ENCODE measurements at places on chromosomes 3 and 15.
A peak's percentile ranks its signal among the peaks of the same experiment; 100 is the strongest.

DNA sequence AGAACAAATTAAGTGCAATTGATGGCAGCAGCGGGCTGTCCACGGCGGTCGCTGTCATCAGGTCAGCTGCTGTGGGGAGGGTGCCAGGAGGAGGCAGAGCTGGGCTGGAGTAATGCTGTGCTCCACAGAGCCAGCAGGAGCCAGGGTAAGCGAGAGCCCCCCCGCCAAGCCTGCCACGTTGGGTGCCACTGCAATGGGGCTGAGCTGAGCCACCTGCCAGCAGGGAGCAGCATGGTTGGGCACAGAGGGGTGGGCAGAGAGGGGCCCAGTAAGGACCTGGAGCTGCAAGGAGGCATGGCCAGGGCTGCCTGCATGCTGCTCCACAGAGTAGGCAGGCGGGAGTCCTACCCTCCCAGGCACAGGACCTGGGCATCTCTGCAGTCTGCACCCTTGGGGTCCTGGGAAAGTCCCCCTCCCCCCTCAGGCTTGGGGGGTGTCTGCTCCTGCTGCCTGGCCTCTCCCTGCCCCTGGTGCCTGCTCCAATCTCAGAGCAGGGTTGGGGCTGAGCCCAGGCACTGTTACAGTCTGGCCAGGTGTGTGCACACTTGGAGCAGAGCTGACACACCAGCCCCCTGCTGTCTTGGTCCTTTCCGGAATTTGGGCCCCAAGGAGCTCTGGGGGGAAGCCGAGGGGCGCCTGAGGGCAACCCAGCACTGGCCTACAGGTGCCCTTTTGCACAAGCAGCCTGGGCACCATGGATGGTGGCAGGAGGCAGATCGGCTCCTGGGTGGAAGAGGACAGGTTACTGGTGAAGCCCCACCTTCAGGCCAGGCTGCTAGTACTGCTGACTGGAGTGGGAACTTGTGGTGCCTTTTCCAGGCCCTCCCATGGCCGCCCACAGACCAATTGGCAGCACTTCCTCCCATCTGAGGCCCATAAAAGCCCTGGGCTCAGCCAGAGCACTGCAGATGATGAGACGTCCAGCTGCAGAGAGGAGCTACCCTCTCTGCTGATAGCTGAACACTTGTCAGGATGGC lies 8.5 kb upstream of the PIAS1 start:
- no peak for DNase-seq

- DNase-seq: no peak
Measured at GRCh38 chr15:39411102-39411989, 169.5 kb upstream of the THBS1 start.

DNA sequence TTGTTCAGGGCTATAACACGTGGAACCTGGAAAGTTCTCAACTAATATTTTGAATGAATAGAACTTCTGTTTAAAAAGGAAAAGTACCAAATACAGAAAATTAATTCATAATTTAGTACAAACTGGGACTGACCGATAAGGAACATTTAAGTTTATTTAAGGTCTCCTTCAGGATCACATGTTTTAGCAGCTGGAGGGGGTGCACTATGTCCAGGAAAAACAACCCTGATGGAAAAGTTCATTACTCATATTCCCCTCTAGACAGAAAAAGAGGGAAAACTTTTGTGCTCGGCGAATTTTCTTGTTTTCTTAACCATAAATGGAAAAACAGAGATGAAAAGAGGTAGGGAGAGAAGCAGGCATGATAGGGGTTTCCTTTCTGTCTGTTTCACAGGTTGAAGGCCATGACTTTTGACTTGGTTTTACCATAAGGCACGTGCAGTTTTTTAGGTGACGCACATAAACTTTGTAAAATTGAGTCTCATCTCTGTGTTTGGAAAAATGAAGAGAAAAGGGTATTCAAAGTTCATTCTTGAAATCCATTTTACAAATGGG lies 26.5 kb downstream of the FRMD4B start:
- no peak for DNase-seq

DNA sequence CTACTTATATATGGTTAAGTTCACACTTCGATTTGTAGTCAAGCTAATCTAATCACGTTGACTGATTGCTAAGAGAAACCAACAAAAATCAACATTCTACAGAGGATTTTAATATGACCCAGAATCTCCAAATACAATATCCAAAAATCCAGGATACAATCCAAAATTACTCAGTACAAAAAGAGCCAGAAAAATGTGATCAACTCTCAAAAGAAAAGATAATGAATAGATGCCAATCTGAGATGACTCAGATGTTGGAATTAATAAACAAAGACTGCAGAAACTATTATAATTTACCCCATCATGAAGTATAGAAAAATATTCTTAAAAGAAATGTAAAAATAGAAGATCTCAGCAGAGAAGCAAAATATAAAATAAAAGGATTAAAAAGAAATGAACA lies 22.3 kb downstream of the HACL1 start:
- DNase-seq: no peak

GRCh38 chr3:126389794-126390146 lies 4.9 kb upstream of the CFAP100 start:
- DNase-seq: no peak

DNA sequence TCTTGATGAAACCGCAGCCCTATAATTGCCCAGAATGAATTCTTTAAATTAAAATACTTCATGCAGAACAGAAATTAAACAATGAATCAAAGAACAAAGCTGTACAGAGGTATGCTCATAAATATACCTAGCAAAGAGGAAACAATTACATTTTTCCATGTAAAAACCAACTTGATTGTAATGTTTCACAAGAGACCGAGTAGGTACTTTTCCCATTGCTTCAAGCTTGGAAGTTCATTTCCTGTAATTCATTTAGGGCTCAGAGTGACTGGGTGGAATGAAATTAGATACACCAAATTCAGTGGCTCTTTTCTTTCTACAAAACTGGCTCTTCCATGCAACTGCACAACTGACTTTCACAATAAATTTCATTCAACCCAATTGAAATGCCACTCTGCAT lies 51.4 kb downstream of the FHIT start:
- no peak for DNase-seq

- peak; percentile 54 for DNase-seq
Measured at GRCh38 chr3:119810018-119810435, 28.1 kb downstream of the NR1I2 start.

GRCh38 chr15:55256281-55257011 lies 33.2 kb downstream of the RAB27A start:
- no peak for DNase-seq

DNA sequence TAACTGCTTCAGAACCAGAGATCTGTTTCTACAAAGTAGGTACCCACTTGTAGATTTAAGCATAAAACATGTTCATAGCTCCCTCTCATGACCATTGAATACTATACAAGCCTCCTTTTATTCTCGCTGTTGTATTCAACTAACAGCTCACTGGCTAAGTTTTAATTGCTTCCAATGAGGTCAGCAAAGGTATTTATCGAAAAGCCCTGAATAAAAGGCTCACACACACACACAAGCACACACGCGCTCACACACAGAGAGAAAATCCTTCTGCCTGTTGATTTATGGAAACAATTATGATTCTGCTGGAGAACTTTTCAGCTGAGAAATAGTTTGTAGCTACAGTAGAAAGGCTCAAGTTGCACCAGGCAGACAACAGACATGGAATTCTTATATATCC lies at the start of gene FGF7:
Gene FGF7, plus strand, starts transcription at position 222 of the 400 bp plus-strand sequence. CDS start 1,056 bp downstream, outside the sequence.
- no peak for DNase-seq

GRCh38 chr3:28994161-28994905 lies 286.5 kb upstream of the RBMS3 start:
- DNase-seq: no peak

GRCh38 chr3:24199300-24199699 lies 254.2 kb downstream of the NR1D2 start:
- DNase-seq: no peak

DNA sequence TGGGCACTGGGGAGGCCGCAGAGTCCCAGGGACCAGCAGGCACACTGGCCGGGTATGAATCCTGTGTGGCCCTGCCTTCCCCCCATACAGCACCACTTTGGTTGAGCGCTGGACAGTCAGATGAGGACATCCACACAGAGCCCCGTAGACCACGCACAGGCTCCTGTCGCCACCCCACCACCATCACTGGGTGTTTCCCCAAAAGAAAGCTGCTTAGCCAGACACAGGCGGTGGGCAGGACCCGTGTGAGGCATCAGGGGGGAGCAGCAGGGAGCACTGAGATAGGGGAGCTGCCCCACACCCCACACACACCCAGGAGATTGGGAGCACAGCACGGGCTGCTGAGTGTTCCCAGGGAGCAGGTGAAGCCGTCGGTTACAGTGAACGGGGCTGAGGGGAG lies 42.4 kb upstream of the SLC41A3 start:
- DNase-seq: no peak

DNA sequence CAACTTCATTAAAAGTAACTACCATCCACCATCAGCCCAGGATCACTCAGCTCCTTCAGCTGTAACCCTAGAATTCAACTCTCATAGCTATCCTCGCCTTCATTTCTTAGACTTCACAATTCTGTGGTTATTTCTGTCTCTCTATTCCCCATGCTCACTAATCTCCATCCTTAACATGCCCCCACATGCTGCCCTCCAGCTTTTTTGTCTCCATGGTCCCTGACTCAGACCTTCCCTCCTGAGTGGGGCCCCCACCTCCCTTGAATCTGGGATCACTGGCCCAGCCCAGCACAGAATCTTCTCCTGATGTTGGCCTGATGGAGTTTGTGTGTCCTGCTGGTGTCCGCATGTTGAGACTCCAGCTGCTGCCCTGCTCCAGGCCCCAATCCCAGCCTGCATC lies 41.7 kb downstream of the CHST14 start:
- no peak for DNase-seq

GRCh38 chr3:191737742-191738141 lies 276.8 kb downstream of the PYDC2 start:
- no peak for DNase-seq

DNA sequence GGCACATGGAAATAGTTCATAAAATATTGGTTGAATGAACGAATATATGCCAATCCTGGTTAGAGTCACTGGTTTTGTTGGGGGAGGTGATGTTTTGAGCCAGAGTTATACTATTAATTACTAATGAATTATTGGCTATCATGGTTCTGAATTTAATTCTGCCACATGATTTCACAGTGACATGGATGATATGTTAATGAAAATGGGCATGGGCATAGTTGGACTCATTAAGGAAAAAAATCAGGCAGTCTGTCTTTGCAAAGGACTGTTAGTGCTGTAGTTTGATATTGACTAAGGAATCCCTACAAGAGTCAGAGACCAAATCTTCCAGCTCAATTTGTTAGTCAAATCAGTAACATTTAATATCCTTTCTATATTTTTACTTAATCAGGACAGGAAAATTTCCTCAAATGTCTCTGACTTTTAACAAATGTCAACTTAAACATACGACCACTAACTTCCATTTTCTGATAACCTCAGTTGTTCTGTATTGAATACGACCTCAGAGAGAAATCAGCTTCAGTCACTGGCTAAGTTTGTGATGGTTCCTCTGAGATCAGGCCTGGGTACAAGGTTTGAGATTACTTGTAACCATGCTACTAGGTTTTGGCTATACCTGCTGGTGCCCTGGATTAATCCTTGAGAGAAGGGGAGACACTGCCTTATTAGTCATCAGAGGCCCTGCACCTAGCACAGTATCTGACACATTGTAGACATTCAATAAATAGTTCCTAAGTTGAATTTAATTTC lies 13.3 kb downstream of the NFKBIZ start:
- no peak for DNase-seq

- DNase-seq: no peak
Measured at GRCh38 chr15:71239592-71240364, 124.5 kb downstream of the THSD4 start.

DNA sequence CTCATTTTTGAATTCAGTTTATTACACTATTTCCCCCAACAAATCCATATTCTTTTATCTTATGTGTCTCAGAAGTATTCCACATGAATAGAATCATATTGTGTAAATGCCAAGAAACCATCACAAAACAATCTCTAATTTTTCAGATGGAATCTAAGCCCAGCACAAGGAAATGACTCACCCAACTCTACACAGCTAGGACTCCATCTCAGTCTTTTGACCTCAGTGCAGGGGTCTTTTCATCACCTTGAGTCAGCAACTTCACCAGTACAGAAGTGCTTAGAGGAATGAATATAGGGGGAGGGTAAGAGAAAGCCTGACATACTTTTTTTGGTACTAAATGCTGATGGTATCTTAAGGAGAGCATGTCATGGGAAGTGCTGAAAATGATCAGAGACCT lies 169.3 kb upstream of the LRRN1 start:
- no peak for DNase-seq

DNA sequence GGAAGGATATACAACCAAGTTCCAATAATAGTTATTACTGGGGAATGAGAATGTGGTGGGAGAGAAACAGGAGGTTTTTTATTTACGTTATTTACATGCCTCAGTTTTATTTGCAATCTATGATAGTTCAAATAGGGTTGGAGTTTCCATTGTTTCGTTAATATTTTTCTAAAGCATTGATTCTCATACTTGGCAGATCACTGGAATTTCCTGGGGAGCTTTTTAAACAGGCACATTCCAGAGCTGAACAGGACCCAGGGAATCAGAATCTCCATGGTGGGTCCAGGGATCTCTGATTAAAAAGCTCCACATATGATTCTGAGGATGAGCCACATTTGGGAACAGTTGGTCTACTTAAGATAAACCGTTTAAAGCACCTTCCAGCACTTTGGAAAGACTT lies 123.9 kb downstream of the IL20RB start:
- no peak for DNase-seq

GRCh38 chr3:59632760-59633573 lies 583.1 kb upstream of the CFAP20DC start:
- DNase-seq: no peak

- DNase-seq: no peak
Measured at GRCh38 chr15:69830430-69830829, 267.3 kb downstream of the TLE3 start.

GRCh38 chr3:55242921-55243320 lies 244.2 kb downstream of the WNT5A start:
- DNase-seq: no peak

- DNase-seq: no peak
Measured at GRCh38 chr3:184380185-184380626, 352 bp downstream of the CHRD start.

GRCh38 chr3:67593761-67594234 lies 60.6 kb downstream of the SUCLG2 start:
- no peak for DNase-seq

- peak; percentile 68 for DNase-seq
Measured at GRCh38 chr15:29270169-29270955, 740 bp upstream of the NSMCE3 start.

DNA sequence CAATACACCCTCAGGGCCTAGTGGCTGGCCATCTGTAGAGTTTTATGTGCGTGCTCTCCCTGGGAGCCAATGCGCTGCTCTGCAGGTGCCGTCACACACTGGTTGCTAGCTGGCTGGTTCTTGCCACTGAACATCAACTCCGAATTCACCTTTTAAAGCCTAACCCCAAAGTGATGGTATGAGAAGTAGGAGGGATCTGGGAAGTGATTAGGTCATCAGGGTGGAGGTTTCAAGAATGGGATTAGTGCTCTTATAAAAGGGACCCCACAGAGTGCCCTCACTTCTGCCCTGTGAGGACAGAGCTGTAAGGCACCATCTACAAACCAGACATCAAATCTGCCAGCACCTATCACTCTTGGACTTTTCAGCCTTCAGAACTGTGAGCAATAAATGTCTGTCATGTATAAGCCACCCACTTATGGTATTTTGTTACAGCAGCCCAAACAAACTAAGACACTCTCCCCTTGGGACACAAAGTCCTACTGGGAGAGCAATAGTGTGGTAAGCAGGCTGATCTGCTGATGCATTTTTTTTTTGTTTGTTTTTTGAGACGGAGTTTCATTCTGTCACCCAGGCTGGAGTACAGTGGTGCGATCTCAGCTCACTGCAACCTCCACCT lies 20.3 kb downstream of the RGMA start:
- no peak for DNase-seq

- no peak for DNase-seq
Measured at GRCh38 chr15:87758794-87759418, 497.6 kb downstream of the NTRK3 start.
